ENCODE measurements at places on chromosomes 5 and 9.

GRCh38 chr5:65721050-65721719 lies 724 bp downstream of the SGTB start:
- DNase-seq, result peak; percentile 62

DNA sequence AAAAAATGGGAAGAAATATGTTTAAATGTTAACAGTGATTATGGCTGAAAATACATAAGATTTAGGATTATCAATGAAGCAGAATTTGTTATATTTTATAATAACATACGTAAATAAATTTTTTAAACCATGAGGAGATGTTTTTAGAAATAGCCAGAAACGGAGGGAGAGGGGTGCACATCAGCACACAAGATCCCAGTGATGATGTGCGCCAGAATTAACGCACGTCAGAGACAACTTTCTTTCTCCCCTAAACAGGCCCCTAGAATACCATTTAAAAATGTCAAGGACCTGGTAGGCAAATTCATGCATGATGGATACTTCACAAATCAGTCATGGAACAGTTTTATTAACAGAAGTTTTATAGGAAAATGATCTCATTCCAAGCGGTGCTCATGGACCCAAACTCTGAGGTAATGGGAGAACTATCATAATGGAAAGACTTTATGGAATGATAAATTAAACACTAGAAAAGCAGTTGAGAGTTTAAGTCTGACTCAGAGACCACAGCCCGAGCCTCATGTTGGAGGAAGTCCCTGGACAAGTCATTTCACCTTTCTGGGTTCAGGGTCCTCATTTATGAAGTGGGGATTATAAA lies 258.9 kb upstream of the GAS1 start:
- DNase-seq, result peak; percentile 91

- no peak for DNase-seq
These were observed 214.7 kb upstream of the PLPPR1 start for GRCh38 chr9:100813871-100814270.

DNA sequence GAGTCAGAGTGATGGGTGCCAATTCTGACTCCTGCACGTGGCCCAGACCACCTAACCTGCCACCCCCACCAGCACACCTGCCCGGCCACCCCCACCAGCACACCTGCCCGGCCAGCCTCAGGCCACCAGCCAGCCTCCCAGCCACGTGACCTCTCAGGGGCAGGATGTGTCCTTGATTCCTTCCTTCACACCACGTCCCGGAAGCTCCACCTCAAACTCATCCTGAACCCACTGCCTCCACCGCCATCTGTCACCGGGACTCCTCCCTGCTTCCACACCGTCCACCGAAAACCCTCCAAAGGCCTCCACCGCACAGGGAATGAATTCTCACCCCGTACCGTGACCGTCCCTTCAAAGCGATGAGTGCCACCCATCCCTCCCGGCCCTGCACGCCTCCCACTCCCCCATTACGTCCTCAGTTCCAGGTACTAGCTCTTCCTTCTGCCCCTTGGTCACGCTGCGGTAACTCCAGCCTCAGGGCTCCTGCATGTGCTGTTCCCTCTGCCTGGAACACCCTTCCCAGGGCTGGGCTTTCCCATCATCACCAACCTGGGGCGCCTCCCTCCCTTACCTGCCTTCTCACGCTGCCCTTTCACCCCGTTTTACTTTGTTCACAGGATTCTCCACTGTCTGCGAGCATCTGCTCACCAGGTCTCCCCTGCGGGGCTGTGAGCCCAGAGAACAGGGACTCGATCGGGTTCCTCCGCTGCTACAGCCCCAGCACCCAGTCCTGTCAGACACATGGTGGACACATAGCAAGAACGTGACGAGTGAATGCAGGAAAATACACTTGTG lies 82.9 kb downstream of the ADAMTS2 start:
- DNase-seq, result no peak

- DNase-seq, result peak; percentile 44
These were observed 45.1 kb downstream of the TTC1 start for GRCh38 chr5:160054047-160054446.

- DNase-seq, result no peak
These were observed 21.9 kb downstream of the SEMA4D start for GRCh38 chr9:89475891-89476440.

- peak; percentile 69 for DNase-seq
These were observed 80.5 kb downstream of the RAI14 start for GRCh38 chr5:34736445-34737115.

- no peak for DNase-seq
These were observed 3.8 kb downstream of the GPBP1 start for GRCh38 chr5:57177479-57178156.

- DNase-seq, result no peak
These were observed 56.1 kb downstream of the LRRTM2 start for GRCh38 chr5:138819081-138819480.

- no peak for DNase-seq
These were observed 5.5 kb downstream of the ARHGEF37 start for GRCh38 chr5:149586708-149587318.

DNA sequence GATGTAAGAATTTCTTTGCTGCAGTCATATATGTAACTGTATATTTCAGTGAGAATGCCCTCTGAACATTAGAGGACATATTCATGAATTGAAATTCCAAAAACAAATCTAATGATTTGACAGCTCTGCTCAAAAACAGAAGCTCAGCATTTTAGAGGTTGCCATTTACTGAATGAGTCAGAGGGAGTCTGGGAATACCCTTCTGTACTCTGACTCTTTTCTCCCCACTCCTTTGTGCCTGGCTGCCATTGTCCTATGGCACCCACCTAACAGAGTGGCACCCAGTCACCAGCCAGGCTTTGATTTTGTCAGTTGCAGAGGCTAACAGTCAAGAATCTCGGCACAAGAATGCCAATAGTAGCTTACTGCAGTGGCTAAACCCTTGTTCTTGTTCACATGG lies 133.6 kb downstream of the ATG10 start:
- DNase-seq, result peak; percentile 41

GRCh38 chr9:34412336-34412735 lies 35.6 kb upstream of the MYORG start:
- DNase-seq, result no peak
